ENCODE measurements at places on chromosomes 11 and 22. TPM values are rescaled to one million over a fixed set of nuclear protein-coding genes. Genes with fewer than 3 reads are reported as not detected.

OR2AG2 gene
- 0.16 TPM for total RNA-seq

SLC2A11 gene
- total RNA-seq = 10.3 TPM

OR4A5 gene
- not detected for total RNA-seq

ZFP91 gene
- 28.8 TPM for total RNA-seq

ALG12 gene
- 16.8 TPM for total RNA-seq

RIMBP3C gene
- total RNA-seq = 0.47 TPM

CCDC89 gene
- total RNA-seq = 7.1 TPM

ALDH3B1 gene
- total RNA-seq = 5.2 TPM

XBP1 gene
- total RNA-seq = 79.4 TPM

ANGPTL5 gene
- 0.63 TPM for total RNA-seq

CARD18 gene
- total RNA-seq = not detected

HSPB2 gene
- total RNA-seq = 0.63 TPM

CASTOR1 gene
- total RNA-seq = 7.3 TPM

OR4D11 gene
- total RNA-seq = not detected

APOL4 gene
- 8.7 TPM for total RNA-seq

KRTAP5-8 gene
- not detected for total RNA-seq

CNGA4 gene
- 0.09 TPM for total RNA-seq

SYT8 gene
- not detected for total RNA-seq

PTPRCAP gene
- total RNA-seq = not detected

DDT gene
- total RNA-seq = 116 TPM

SYTL2 gene
- total RNA-seq = 42.7 TPM

CSRP3 gene
- not detected for total RNA-seq

MS4A4E gene
- not detected for total RNA-seq

OR51B5 gene
- total RNA-seq = 0.26 TPM

DBX1 gene
- not detected for total RNA-seq

AQP11 gene
- total RNA-seq = 3.9 TPM

SAA4 gene
- not detected for total RNA-seq

RAPSN gene
- 0.16 TPM for total RNA-seq

LRFN4 gene
- total RNA-seq = 12.3 TPM

F2 gene
- total RNA-seq = 0.16 TPM

All from bronchial smooth muscle cell (primary cell).